ENCODE measurements at places on chromosomes 1 and 21. TPM values are rescaled to one million over a fixed set of nuclear protein-coding genes. Genes with fewer than 3 reads are reported as not detected.

APOBEC4 gene
- not detected for total RNA-seq

- H3K4me3 ChIP-seq, result peak overlapping the region; percentile 97
- peaks cover 38% of the 10 kb centered on the region for H3K4me1 ChIP-seq
Observed at GRCh38 chr1:156750711-156751450, 594 bp downstream of the HDGF start.

DNA sequence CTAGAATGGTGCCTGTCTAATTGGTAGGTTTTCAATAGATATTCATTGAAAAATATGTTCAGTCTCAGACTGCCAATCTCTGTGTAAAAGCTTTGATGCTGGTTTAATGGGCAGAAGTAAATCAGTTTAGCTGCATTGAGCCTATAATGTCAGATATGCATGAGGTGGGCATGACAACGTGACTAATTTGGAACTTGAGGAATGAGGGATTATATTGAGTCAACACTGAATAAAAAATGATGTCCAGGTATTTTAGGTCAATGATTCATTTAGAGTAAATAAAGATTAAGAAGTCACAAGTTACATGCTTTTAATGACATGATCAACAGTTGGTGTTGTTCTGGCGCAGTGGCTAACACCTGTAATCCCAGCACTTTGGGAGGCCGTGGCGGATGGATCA, 3.0 kb downstream of the WDR3 start:
- no peak overlapping the region for H3K27ac ChIP-seq
- DNase-seq, result no peak
- peaks cover 2% of the 10 kb centered on the region for H3K27me3 ChIP-seq
- peaks cover 29% of the 10 kb centered on the region for H3K4me1 ChIP-seq

- peaks cover 9% of the 10 kb centered on the region for H3K4me1 ChIP-seq
- H3K27ac ChIP-seq, result no peak overlapping the region
- peaks cover 2% of the 10 kb centered on the region for H3K36me3 ChIP-seq
- H3K27me3 ChIP-seq, result peaks cover 14% of the 10 kb centered on the region
- peak; percentile 83 for DNase-seq
Observed at GRCh38 chr1:179369751-179370341, 4.1 kb downstream of the AXDND1 start.

- H3K4me1 ChIP-seq, result peaks cover 3% of the 10 kb centered on the region
- no peaks in the 10 kb centered on the region for H3K36me3 ChIP-seq
- H3K27ac ChIP-seq, result no peak overlapping the region
- no peak overlapping the region for H3K4me3 ChIP-seq
- peak; percentile 59 for DNase-seq
Observed at GRCh38 chr1:213622365-213623063, 365.3 kb upstream of the PROX1 start.
